ENCODE measurements at places on chromosomes 4 and X.
A peak's percentile ranks its signal among the peaks of the same experiment; 100 is the strongest.

- no peak for DNase-seq
These were observed 5.8 kb upstream of the USP38 start for GRCh38 chr4:143178923-143179322.

- DNase-seq, result no peak
These were observed 135.8 kb upstream of the IL1RAPL2 start for GRCh38 chrX:104430072-104430741.

DNA sequence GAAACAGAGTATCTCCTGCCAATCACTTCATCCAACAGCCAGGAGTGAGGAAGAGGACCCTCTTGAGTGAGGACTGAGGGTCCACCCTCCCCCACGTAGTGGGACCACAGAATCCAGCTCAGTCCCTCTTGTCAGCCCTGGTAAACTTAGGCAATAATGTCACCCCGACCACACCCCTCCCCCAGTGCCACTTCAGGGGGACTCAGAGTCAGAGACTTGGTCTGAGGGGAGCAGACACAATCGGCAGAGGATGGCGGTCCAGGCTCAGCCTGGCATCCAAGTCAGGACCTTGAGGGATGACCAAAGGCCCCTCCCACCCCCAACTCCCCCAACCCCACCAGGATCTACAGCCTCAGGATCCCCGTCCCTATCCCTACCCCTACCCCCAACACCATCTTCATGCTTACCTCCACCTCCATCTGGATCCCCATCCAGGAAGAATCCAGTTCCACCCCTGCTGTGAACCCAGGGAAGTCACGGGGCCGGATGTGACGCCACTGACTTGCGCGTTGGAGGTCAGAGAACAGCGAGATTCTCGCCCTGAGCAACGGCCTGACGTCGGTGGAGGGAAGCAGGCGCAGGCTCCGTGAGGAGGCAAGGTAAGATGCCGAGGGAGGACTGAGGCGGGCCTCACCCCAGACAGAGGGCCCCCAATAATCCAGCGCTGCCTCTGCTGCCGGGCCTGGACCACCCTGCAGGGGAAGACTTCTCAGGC is at the start of the genes CSAG1 and MAGEA12:
TSS of gene CSAG1 (minus strand) at position 461 of the 715 bp plus-strand sequence. CDS start 1,261 bp downstream, outside the sequence.
TSS of gene MAGEA12 (plus strand) at position 497 of the 715 bp plus-strand sequence. CDS start 2,405 bp downstream, outside the sequence.
- DNase-seq, result no peak

DNA sequence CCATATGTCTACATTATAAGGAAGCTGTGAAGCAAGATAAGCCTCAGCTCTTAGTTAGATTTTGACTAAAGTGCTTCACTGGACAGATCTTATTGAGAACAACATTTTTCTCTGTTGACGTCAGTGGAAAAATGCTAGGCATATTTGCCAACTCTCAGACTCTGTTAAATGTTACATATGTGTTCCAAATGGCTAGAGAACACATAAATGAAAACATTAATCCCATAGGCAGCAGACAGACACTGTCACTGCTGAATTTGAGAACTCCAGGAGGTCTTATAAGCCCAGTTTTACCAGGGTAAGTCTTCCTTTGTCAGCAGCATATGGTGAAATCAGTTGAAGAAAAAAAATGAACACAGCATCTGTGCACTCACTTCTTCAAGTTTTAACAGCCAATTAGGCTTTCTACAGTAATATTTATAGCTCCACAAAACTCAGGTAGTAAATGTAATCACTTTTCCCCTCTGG is 186.9 kb downstream of the CAMK2D start:
- DNase-seq, result no peak

- DNase-seq, result no peak
These were observed 19.8 kb upstream of the CXCL2 start for GRCh38 chr4:74118600-74119338.

DNA sequence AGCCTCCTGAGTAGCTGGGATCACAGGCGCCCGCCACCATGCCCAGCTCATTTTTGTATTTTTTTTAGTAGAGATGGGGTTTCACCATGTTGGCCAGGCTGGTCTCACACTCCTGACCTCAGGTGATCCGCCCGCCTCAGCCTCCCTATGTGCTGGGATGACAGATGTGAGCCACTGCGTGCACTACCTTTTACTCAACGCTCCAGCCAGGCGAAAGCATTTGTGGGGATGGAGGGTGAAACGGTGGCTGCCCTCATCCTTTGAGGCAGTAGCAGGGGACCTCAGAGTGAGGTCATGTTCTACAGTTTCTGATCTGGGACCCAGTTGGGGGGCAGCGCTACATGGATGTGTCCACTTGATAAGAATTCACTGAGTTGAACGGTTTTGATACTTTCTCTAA is 65.8 kb upstream of the GPR78 start:
- no peak for DNase-seq

DNA sequence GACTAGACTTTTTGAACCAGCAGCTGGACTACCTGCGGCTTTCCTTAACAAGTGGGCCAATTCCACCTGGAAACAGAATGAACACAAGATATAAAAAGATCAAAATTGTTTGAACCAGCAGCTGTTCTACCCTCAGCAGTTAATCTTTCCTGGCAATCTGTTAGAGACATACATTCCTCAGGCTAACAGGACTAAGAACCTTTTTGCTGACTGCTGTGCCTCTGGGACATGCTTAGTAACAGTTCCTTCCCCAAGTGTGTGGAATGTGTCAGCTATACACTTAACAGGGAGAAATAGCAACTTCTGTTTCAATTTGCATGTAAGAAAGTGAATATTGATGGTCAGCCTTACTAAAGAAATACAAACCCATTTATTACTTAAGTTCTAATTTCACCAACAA is 554.4 kb downstream of the ARAP2 start:
- DNase-seq, result no peak

- no peak for DNase-seq
These were observed 20.0 kb upstream of the PRRG3 start for GRCh38 chrX:151675121-151675746.

GRCh38 chr4:8050555-8051206 is 107.9 kb downstream of the ABLIM2 start:
- no peak for DNase-seq

GRCh38 chr4:10371869-10372471 is 85.3 kb downstream of the ZNF518B start:
- DNase-seq, result no peak

DNA sequence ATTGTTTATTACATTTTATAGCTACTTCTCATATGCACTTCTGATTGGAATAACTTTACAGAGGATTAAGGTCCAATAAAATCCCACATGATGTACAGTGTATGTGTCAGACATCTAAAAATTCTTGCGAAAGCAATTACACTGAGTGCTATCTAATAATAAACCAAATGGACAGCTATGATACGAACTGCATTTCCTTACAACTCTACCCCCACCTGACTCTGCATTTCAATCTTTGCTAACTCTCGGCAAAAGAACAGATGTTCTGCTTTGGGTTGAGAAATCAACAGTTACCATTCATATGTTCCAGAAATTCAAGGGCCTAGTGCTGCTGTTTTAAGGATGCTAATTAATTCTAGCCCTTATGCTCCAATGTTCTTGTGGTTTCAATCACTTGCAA is 287.9 kb upstream of the NOCT start:
- no peak for DNase-seq

- no peak for DNase-seq
These were observed 235.8 kb upstream of the AADAT start for GRCh38 chr4:170325599-170325998.

DNA sequence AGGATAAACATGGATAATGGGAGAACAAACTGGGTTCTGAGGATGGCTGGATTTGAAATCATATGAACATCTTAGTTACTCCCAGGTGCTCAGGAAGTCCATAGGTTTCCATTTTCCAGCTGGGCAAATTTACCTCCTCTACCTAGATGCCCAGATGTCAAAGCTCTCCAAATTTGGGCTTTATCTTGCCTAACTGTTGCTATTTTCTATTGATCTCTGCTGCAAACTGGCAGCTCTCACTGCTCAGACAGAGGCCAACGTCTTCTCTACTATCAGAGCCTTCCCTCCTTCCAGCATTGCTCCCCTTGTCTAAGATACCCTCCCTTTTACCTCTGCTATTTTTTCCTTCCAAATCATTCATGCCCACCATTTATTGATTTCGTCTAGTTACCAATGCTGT is 62.1 kb downstream of the LDB2 start:
- no peak for DNase-seq

DNA sequence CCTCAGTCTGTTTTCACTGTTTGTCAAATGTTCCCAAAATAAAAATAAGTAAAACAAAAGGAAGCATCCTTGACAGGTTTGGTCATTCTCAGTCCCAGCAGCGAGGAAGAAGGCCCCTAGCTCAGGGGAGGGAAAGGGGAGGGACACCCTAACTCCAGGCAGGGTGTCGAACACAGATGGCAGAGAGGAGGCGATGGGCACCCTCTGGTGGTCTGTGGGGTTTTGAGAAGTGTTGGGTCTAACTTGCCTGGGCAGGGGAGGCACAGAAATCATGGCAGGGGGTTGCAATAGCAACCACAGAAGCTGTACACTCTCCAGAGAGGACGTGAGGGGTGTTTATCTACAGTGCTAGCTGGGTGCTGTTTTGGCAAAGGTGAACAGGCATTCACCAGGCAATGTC is 229.8 kb upstream of the SFRP2 start:
- peak; percentile 26 for DNase-seq

DNA sequence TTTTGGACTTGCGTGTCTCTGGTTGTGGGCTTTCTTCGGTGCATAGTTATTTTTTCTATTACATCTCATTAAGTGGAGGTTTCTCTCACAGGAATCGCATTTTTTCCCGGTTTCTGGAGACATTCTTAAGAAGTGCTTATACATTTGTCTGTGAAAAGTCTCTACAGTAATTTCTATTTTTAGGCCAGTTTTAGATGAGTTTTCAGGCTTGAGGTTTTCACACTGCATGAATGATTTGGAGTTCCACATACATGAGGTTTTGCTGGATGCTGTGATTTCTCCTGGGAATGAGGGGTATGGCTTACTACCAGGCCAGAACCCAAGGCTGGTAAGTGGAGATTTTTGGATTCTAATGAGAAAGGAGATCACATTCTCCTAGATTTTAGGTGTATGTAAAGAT is 422.6 kb upstream of the SLIT2 start:
- DNase-seq, result no peak

GRCh38 chrX:6448003-6448402 is 86.9 kb downstream of the VCX3A start:
- DNase-seq, result no peak

- no peak for DNase-seq
These were observed 194.0 kb upstream of the CASK start for GRCh38 chrX:42117318-42117717.

- no peak for DNase-seq
These were observed 24.5 kb downstream of the IL15 start for GRCh38 chr4:141660880-141661279.

DNA sequence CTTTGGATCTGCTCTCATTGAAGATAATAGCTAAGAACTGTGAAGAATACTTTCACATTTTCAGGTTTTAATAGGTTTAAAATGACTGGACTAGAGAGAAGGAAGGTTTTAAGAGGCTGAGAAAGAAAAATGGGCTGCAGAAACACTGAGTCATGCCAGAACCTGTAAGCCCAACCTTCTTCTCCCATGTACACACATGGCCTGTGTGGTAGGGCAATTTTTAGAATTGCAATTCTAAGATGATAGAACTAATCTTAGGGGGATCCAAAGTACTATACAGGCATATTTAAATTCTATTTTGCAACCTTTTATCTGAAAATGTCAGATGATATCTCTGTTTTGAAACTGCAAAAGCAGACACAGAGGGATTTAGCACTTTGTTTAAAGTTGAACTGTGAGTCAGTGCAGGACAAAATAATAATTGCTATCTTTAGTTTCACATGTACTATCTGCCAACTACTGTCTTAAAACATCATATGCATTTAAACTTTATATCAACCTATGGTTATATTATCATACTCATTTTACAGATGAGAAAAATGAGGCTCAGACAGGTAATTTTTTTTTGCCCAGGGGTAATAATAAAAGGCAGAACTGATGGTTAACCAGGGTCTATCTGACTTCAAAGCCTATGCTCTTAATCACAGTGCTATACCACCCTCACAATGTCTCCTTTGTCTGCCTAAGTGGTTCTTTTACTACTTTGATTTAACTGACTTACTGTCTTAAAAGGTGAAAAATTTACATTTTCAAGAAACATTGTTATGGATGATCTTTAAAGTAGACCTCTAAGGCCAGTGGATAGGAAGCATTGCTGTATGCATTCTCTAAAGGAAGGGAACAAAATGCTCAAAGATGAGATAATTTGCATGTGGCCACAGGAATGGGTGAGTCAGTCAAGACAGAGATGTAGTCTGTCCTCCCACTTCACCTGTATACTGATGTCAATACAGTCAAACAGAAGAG is 4.3 kb downstream of the TMPRSS11E start:
- no peak for DNase-seq

GRCh38 chr4:152606753-152607152 is 70.9 kb upstream of the FBXW7 start:
- no peak for DNase-seq

GRCh38 chr4:101941816-101942358 is 151.4 kb downstream of the BANK1 start:
- no peak for DNase-seq

GRCh38 chr4:34678431-34678830 is 1565.9 kb downstream of the ARAP2 start:
- no peak for DNase-seq
